HAP-1 (cell line): ENCODE measurements at places on chromosomes 4 and X.

- no peak for DNase-seq
Measured at GRCh38 chr4:7658341-7659204, 223.8 kb upstream of the PSAPL1 start.

GRCh38 chr4:36274158-36274557 lies 7.3 kb upstream of the DTHD1 start:
- DNase-seq, result no peak

DNA sequence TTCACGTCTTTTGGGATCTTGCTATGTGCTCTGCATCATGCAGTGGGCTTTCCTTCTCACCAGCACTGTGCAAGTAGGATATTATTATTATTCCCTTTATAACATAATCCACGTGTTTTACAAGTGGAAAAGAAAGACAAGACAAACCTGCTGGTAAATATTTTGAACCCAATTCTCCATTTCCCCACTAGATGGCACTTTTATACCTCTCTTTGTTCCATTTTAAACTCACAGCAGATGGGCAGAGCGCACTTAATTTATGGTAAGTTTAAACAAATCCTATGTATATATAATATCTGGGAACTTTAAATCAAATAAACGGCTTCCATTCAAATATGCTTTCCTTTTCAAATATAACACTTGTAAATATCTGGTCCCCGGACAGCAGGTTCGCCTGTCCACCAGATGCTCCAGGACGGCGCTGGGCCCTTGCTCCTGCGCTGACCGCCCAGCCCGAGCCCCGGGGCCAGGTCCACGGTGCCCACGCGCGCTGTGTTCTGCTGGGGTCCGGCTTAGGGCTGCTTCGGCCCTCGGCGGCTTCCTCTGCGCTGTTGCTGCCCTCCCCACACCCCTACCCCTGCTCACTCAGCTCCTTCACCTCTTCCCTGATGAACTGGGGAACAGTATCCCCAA lies 31.1 kb downstream of the F11 start:
- DNase-seq, result peak; percentile 14

DNA sequence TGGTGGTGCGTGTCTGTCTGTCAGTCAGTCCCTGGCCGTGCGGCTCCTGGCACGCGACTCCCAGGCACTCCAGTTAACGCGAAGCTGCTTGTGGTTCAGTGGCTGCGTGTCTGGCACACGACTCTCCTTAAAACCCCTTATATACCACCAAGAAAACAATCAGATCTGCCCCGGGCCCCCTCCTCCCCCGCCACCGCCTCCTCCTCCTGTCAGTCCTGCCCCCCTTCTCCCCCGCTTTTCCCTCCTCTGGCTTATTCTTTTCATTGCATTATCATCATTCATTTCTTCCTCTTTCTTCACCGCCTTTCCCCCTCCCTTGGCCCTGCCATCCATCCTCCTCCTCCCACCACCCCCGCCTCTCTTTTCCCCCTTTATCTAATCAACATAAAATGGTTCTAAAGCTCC lies at the start of gene NEUROG2:
NEUROG2 (minus strand) TSS at position 115 of the 405 bp plus-strand sequence. CDS start 705 bp downstream, outside the sequence.
- DNase-seq, result no peak

- DNase-seq, result no peak
Measured at GRCh38 chr4:98290511-98290910, 29.3 kb downstream of the RAP1GDS1 start.

- DNase-seq, result no peak
Measured at GRCh38 chrX:122579036-122579435, 605.0 kb upstream of the GRIA3 start.

DNA sequence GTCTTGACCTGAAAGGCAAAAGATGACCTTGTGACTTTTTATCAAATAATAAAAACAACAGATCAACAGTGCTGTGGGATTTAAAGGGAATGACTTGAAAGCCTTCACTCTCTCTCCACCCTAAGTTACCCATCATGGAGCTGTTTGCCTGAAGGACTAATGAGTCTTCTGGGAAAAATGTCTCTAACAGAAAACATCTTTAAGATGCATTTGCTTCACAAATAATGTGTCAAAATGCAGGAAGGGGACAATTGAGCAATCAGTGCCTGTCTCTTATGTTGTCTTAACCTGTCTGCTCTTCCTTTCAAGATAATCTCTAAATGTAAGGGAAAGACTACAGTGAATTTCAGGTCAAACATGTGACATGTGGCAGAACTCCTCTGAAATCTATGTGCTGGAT lies 766.6 kb downstream of the PDHA2 start:
- DNase-seq, result no peak

DNA sequence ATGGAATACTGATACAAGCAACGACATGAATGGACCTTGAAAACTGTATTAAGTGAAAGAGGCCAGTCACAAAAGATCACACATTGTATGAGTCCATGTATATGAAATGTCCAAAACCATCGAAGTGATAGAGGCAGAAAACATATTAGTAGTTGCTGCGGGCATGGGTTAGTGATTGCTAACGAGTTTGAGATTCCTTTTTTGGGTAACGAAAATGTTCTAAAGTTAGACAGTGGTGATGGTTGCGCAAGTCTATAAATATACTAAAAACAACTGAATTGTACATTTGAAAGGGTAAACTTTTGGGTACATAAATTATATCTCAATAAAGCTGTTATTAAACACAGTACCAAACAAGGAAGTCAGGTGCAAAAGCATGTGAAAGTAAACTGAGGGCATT lies 234.5 kb downstream of the FBXW7 start:
- no peak for DNase-seq

DNA sequence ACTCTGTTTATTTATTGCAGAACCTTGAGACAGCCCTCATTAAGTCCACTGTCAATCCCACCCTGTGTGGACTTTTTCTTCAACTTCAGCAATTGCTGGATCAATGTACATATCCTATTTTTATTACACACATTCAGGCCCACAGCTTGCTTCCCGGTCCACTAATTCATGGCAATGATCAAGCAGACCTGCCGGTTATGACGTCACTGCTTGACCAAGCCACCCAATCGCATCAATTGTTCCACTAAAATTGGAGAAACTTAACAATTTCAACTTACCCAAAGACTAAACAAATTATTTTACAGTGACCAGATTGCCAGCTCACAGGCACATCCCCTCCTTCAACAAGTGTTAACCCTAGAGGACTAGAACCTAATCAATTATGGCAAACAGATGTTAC lies 240.4 kb upstream of the MAGEB18 start:
- no peak for DNase-seq

GRCh38 chr4:87982036-87982435 lies 6.5 kb downstream of the SPP1 start:
- DNase-seq, result no peak

DNA sequence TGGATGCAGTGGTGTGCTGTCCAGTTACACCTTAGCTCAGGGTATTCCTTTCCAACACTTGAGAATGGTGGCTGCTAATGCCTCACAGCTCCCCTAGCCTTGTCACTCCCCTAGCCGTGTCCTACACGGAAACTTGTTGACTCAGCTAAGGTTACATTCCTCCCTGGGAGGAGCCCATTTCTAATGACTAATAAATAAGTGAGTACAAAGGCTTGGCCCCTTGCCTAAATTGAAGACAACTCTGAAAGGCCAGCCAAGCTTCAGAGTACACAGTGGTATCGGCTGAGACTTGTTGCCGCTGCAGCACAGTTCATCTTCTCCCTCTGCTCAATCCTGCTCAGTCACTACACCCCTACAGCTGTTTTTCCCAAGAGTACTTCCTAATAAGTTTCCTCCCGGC lies 21.2 kb upstream of the SLC25A31 start:
- no peak for DNase-seq
